Stimulated activated CD4-positive, alpha-beta T cell treated with anti-CD3 and anti-CD28 coated beads, Interleukin-1b, Interleukin-23, amount 100 ng/mL, for 1 hour (primary cell): ENCODE measurements at places on chromosomes 5 and 9.

DNA sequence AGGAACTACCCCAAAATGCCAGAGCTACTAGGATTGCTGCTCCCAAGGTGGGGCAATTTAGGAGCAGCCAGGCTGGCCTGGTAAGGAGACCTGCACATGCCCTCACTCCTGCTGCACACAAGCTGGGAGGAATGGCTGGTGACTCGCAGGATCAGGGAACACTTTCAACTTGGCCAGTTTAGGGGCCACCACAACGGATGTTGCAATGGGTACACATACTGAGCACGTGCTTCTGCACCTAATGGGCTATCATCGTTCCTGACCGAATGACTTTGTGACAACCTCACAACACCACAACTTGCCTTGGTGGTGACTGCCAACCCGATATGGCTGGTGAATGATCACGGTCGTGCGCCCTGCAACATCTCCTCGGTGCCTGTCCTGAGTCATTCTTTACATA is 172.0 kb downstream of the ROR2 start:
- no peak for DNase-seq

GRCh38 chr9:4475301-4475700 is 15.0 kb upstream of the SLC1A1 start:
- DNase-seq: no peak

DNA sequence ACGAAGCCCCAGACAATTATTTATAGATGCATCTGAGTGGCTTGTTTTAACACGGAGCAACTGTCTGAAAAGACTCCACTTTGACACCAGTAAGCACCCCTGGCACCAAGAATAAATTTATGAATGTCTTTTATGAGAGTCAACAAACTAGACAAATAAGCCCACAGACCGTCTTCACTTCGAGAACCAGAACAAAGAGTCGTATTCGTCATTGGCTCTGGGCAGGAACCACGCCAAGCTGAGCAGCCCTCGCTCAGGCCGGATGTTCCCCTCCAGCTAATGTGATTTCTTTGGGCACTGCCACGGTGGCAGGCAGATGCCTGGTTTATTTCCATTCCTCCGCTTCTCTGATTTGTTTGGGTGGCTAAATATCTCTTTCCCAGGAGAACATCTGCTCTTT is 91.9 kb upstream of the STC2 start:
- no peak for DNase-seq

DNA sequence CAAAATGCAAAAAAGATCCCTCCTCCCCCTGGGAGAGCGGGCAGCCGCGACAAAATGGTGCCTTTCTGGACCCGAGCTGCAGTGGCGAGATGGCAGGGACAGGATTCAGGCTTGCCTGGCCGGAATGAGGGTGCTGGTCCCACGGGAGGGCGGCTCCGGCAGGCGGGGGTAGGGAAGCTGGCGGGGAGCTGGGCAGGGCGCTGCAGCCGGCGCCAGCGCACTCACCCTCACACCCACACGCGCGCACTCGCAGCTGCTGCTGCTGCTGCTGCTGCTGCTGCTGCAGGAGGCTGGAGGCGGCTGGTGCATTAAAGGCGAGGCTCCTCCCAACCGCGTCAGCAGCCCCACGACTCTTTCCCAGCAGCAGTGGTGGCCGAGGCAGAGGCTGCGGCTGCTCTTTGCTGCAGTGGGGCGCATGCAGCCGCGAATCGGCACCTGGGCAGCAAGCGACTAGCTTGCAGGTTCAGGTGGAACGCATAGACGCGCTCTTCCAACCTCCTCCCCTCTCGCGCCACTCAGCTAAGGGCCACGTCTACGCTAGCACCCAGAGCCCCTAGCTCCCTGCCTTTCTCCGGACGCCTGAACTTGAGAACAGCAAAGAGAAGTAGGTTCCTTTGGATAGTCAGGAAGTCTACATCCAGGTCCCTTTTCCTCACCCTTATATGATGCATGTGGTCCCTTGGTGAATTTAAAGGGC is at the start of gene PPP2R2B:
Gene PPP2R2B (minus strand): TSS at position 282 of the 697 bp plus-strand sequence.
- no peak for DNase-seq

DNA sequence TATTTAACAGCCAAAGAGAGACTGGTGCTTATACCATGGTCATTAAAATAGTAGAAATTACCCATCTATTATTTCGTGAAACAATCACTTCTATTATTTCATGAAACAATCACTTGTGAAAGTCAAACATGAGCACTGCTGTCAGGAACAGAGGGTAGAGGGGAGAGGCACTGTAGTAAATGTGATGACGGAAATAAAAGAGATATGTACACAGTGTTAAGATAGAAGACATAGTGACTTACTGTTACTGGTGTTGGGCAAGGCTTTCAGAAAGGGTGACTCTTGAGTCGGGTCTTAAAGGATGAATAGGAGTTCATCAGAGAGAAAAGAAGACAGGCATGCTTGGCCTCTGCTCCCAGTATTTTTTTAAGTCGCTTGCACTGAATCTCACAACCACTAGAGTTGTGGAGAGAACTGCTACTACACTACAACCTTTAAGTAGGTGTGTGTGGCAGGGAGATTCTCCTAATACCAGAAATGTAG is 162.6 kb upstream of the GNA14 start:
- DNase-seq: no peak

DNA sequence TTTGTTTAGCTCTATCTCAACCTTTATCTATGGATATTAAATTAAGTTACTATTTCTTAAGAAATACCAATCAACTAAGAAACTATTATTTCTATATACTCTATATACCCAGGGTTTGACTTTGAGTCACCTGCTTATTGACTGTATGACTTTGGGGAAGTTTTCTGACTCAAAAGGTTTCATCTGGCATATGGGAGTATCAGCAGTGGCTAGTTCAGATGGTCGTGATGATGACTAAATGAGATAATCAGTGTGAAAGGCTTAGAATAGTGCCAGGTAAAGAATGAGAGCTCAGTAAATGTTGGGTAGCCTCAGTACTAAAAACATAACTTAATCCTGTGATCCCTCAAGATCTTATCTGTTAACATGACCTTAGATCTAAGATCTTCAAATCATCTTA is 179.7 kb upstream of the ISL1 start:
- no peak for DNase-seq

DNA sequence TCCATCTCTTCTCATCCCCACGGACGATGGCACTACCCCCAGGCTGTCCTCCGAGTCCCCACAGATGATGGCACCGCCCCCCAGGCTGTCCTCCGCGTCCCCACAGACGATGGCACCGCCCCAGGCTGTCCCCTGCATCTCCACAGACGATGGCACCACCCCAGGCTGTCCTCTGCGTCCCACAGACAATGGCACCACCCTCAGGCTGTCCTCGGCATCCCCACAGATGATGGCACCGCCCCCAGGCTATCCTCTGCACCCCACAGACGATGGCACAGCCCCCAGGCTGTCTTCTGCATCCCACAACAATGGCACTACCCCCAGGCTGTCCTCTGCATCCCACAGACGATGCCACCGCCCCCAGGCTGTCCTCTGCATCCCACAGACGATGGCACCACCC is 57.4 kb upstream of the PTCH1 start:
- DNase-seq: no peak
